ENCODE measurements at places on chromosomes 12 and 14.

- DNase-seq, result no peak
These were observed 83.5 kb downstream of the SLC25A47 start for GRCh38 chr14:100406505-100407131.

DNA sequence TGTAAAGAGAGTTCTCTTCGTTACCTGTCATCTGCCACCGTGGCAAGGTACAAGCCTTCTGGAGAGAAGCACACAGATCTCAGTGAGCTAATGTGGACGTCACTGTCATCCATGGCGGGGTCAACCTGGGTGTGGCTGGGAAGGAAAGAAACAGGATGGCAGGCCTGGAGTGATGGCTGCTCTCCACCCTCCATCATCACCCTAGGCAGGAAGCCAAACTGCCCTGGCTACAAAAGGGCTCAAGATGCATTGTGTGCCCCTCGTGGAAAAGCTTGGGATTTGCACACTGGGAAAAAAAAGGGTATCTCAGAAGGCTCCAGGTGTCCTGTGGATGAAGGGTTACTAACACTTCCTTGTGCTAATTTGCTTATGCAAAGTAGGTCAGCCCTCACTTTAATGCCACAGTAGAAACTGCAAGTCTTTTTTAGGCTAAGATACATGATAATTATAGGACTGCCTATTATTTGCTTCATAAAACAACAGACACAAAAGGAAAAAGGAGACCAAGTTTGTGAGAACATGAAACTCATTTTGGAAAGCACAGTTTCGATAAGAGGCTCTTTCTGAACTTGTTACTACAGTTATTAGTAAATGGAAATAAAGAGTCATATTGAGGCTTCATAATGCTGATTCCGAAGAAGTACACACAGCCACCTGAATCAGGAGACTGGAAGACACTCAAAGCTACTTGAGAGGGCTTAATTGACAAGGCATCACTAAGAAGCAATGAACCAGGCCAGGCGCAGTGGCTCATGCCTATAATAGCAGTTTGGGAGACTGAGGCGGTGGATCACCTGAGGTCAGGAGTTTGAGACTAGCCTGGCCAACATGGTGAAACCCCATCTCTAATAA, 18.9 kb downstream of the RFC5 start:
- no peak for DNase-seq

DNA sequence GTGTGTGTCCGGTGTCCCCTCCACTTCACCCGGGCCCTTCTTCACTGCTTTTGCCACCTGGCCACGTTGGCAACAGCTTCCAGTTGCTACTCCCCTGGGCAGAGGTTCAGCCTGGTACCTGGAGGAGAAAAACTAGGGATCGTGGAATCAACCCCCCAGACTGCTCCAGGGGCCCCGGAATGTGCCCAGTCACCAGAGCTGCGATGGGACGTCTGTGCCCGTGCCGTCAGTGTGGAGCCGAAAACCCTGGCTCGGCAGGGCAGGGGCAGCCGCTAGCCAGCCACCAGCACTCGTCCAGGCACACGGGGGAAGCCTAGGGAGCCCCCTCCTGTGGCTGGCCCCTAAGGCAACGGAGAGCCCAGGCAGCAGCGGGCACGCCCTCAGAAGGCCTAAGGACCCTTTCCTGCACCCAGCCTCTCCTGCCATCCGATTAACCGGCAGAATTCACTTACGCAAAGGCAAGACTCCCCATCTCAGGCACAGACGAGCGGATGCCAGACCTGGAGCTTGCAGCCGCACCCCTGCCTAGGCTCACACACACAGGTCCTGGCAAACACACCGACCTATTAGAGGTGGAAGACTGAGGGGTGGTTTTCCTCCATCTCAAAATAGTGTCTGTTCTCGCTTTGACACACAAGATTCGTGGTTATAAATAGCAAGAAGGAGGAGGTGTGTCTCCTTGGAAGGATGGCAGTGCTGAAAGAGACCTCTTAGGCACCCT, 62.6 kb downstream of the FBXL14 start:
- DNase-seq, result no peak

- no peak for DNase-seq
These were observed 94.1 kb downstream of the FBXL14 start for GRCh38 chr12:1500095-1500801.

DNA sequence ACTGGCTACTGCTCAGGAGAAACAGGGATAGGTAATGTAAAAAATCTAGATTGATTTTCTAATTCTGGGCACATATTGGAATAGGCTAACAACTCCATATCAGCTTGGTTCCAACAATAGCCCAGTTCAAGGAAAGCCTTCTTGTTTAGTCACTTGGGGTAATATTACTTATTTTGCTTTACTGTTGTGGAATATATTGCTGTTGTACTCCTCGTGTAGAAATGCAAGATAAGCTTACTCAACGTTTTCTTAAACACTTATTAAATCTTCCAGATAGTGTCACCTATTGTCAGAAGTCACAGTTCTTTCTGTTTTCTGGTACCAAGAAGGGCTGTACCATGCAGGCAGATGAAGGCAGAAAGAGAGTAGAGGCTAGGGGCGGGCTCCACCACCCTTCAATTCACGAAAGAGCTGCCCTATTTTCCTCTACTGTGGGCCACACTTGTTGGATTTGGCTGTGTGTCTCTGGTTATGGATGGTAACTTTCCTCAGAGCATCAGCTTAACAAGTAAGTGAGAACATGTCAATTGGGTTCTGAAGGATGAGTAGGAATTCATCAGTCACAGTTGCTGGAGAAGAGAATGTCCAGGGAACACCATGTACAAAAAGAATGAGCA, 38.0 kb downstream of the CLMN start:
- no peak for DNase-seq
